Daoy (cell line): ENCODE measurements at places on chromosomes 16 and 17.

DNA sequence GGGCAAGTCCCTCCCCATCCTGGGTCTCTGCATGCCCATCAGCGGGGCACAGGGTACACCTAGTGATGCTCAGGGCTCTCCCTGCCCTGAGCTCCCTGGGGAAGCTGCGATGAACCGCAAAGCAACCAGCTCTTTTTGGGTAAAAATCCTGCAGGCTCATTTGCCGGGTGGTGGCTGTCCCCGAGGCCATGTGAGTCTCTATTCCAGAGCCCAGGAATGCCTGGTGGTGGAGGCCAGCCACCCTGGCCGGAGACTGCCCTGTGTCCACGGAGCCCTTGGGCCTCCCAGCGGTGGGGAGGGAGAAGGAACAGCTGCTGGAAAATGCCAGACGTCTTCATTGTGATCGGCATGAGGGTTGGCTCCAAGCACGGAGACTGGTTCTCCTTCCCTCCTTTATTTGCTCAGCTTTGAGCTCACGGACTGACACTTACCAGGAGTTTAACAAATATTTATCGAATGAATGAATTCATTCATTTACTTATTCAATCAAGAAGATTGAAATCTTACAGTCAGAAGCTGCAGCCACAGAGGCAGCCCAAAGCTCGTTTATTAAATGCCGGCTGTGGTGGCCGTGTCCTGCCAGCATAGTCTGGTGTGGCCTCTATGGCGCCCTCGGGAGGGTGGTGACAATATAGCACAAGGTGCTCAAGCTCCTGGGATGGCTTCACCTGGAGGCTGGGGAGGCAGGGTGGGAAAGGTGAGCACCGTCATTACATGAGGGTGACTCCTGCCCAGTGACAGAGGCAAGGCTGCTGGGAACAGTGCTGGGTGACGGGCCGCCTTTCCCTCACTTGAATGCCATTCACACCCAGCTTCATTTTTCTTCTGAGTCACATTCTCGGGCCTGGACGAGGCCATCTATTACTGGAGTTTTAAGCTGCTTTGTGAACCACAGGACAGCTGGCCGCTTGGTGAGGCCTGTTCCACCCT lies 31.1 kb upstream of the JPH3 start:
- DNase-seq, result peak; percentile 45

DNA sequence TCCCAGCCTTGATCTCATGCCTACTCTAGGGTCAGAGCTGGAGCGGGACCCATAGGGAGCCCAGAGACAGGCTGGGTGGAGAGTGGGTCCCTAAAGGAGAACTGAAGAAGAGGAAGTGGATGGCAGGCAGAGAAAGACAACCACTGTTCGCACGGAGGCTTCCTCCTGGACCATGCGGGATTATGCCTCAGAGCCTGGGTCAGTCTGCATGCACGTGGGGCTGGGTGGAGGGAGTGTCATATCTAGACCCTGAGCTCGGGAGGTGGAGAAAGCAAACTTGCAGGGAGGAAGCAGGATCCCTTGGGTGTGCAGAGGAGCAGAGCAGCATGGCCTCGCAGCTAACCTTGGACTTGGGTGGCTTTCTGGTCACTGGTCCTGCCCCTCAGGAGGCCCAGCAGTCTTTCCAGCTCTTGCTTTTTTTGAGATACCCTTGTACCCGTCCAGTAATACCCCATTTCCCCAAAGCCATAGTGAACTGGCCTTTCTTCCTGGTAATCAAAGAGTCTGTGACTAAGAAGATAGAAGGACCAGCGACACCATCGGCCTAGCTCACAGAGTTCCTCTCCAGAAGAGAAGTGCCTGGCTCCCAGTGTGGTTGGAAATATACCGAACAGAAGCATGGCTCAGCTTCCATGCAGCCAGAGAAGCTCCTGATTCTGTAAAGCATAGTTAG lies 344.2 kb downstream of the CPPED1 start:
- no peak for DNase-seq

- no peak for DNase-seq
Measured at GRCh38 chr16:8887952-8888560, 5.9 kb downstream of the LITAFD start.

DNA sequence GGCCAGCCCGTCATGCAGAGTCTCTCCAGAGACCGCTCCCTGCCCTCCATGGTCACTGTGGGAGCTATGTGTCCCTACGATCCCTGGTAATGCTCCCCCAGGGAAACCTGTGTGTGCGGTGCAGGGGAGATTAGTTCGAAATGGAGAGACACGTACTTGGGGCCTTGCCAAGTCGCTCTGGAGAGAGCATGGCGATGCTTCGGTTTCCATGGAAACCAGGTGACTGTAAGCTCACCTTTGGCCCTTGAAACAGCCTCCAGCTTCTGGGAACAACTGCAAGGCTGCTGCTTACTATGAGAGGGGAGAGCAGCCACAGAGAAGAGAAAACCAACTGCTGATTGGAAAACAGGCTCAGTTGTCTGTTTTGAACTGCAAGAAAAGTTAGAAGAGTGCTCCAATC lies 879.7 kb upstream of the EEF2KMT start:
- no peak for DNase-seq

GRCh38 chr16:79276501-79276900 lies 324.0 kb downstream of the MAF start:
- DNase-seq, result no peak

GRCh38 chr17:40415390-40415789 lies 2.3 kb downstream of the TOP2A start:
- DNase-seq, result no peak

- no peak for DNase-seq
Measured at GRCh38 chr17:76493505-76494167, 7.6 kb downstream of the RHBDF2 start.

DNA sequence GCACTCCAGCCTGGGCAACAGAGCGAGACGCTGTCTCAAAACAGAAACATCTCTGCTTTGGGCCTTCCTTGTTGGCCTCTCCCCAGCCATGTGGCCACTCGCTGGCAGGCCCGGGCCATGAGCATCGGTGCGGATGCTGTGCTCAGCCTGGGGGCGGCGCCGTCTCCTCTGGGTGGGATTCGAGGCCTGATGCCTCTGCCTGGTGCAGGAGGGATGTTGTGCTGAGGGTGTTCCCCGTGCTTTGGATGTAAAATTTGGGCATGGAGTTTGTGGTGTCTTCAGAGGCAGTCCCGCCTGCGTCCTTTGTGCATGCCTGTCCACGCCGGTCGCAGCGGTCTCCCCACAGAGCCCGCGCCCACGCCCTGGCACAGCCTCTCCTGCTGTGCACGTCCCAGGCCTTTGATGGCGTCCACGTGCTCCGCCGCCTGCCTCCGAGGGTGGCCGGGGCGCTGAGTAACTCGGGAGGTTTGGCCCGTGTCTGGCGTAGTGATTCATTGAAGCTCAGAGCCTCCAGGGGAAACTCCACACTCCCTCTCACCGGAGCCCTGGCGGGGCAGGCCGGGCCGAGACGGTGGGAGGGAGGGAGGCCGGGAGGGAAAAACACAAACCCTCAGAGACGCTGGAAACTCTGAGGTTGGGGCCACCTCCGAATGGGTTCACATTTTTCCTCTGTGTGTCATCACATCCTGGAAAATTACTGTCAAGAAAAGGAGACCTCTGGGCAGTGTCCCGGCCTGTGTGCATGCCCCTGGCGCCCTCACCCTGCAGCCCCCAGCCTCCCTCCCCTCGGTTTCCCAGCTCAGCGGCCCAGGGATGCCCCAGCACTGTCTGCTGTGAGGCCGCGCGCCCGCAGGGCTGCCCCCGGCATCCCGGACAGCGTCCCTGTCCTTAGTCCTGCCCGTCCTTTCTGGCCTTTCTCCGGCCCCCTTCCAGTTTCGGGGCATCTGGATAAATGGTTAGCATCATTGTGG lies 19.0 kb downstream of the CENPX start:
- peak; percentile 99 for DNase-seq

- DNase-seq, result no peak
Measured at GRCh38 chr16:47627721-47628120, 166.6 kb downstream of the PHKB start.

DNA sequence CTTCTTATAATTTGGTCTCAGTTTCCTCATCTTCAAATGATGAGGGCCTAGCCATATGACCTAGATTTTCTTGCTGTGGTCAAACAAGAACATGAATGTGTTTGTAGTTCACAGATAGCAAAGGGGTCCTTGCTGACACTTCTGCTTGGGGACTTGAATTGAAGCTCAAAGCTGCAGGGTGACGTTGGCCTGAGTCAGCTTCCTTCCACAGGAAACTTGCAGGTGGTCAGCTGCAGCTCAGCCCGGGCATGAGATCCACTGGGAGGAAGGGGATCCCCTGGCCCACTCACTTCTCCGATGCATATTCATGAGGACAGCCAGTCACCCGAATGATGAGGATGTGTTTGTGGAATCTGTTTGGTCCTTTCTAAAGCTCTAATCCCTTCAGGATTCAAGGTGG lies 42.6 kb upstream of the AXIN2 start:
- DNase-seq, result peak; percentile 66

- peak; percentile 33 for DNase-seq
Measured at GRCh38 chr16:15782573-15783365, 74.1 kb downstream of the MYH11 start.

GRCh38 chr17:40450175-40450574 lies 6.9 kb downstream of the IGFBP4 start:
- DNase-seq, result no peak

DNA sequence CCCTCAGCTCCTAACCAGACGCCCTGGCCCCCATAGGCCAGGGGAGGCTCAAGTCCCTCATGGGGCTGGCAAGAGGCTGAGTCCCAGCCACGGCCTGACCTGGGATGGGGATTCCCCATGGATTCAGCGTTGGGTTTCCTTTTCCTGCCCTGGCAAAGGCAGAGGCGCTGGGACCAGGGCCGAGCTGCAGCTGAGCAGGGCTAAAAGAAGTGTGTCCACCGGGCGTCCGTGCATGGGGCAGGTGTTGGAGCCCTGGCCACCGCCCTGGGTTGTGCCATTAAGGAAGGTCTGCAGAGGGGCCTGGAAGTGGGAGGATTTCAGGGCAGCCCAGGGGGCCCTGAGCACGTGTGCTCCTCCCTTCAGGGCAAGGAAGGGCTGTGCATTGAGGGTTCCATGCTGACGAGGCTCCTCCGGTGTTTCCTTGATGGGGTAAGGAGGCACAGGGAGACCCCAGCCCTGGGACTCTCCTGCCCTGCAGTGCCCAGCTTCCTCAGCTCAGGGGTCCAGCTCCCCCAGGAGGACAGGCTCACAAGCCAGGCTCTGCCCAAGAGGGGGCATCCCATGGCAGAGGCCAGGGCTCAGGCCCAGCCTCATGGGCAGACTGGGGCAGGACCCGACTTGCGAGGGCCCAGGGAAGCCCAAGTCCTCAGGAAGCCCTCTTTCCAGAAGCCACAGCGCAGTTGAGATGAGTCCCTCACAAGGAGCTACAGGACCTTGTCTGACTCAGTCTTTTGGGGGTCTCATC lies 10.1 kb downstream of the TBC1D26 start:
- DNase-seq, result no peak

- no peak for DNase-seq
Measured at GRCh38 chr16:4780235-4780634, 7.9 kb downstream of the SEPTIN12 start.

- peak; percentile 17 for DNase-seq
Measured at GRCh38 chr16:24729951-24730815, 732 bp downstream of the TNRC6A start.

- DNase-seq, result no peak
Measured at GRCh38 chr16:11446566-11447119, 101.4 kb downstream of the RMI2 start.

DNA sequence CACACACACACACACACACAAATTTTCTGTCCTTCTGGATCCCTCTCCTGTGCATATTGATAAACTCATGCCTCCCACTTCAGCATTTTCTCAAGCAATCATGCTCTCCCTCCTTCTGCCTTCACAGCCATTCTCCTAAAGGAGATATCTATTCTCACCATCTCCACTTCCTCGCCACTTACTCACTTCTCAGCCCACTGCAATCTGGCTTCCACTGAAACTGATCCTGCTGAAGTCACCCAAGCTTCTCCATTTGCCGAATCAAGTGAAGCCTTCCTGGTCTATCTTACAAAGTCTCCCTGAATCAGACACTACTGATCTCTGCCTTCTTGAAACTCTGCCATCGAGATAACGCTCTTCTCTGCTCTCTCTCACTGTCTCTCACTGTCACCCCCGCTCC lies 54.0 kb upstream of the GNAO1 start:
- DNase-seq, result no peak

DNA sequence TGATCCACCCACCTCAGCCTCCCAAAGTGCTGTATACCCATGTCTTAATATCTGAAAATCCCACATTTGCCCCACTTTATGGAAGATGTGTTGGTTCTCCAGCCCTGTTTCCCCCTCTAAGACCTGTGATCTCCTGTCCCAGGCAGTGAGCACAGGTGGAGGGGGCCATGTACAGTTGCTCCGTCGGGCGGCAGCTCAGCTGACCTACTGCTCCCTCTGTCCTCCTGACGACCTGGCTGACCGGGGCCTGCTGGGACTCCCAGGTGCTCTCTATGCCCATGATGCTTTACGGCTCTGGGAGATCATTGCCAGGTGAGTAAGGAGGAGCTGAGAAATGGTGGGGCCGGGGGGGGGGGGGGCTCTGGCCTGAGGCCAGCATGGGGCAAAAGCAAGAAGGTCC lies 6.7 kb upstream of the RNASEK start:
- DNase-seq, result no peak

DNA sequence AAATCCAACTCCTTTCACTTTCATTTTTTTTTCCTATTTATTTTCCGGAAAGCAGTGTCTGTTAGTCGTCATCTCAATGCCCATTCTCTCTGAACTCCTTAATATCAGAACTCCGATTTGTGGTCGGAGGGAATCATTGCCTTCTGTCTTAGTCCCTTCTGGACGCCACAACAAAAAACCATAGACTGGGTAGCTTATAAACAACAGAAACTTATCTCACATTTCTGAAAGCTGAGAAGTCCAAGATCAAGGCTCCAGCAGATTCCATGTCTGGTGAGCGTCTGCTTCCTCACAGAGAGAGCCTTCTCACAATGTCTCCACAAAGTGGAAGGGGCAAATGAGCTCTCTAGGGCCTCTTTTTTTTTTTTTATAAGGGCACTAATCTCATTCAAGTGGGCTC lies 296.6 kb upstream of the CDH11 start:
- no peak for DNase-seq

GRCh38 chr17:9825641-9826150 lies at the start of gene GLP2R:
Gene GLP2R, plus strand, starts transcription at chr17:9825924. Its CDS starts 140 bp downstream, at chr17:9826064.
- DNase-seq, result no peak

GRCh38 chr17:2398655-2399571 lies 1.9 kb downstream of the MNT start:
- DNase-seq, result peak; percentile 84

DNA sequence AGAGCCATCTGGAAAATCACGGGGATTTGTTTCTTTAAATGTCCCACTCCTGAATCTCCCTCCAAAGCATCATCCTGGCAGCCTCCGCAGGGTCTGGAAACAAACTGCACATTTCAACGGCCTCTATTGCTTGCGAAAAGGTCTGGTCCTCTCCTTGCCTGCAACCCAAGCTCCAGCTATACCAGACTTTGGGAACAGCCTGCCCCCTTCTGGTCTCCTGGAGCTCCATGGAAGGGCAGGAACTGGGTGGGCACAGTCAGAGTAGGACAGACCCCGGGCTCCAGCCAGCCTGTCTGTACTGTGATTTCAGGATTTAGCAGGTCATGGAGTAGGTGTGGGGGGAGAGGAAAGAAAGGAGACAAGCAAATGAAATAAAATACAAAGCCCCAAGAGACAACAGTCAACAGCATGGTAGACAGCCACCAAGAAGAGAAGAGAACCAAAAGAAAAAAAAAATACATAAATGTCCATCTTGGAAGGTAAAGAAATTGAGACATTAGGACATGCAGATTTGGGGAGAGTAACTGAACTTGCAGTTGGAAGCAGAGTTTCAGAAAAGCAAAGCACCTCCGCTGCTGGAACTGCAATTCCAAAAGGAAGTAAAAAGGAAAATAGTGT lies 2.7 kb downstream of the XYLT1 start:
- DNase-seq, result peak; percentile 60
